Stimulated activated CD8-positive, alpha-beta memory T cell treated with anti-CD3 and anti-CD28 coated beads, Interleukin-2, amount 100 ng/mL, for 1 hour (primary cell): ENCODE measurements at places on chromosomes 5 and 9.

DNA sequence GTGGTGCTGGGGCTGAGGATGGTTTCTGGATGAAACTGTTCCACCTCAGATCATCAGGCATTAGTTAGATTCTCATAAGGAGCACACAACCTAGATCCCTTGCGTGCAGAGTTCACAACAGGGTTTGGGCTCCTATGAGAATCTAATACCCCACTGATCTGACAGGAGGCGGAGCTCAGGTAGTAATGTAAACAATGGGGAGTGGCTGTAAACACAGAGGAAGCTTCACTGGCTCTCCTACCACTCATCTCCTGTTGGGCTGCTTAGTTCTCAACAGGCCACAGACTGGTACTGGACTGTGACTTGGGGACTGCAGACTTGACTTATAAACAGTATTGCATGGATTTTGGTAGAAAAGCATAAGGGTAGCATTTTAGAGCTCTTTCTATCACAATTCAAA is 870.7 kb upstream of the CDH10 start:
- DNase-seq, result no peak

DNA sequence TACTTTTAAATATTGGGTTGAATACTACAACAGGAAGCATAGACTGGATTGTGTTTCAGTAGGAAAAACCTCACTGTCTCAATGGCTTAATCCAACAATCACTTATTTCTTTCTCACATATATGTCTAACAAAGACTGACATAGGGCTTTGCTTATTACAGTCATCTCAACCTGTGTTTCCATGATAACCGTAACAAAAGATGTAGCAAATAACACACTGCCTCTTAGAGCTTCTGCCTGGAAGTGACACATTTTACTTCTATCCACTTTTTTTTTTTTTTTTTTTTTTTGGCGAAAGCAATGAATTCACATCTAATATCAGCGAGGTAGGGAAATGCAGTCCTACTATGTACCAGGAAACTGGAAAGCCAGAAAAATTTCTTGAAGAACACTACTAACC is 204.9 kb upstream of the CDKN2B start:
- no peak for DNase-seq

GRCh38 chr9:81470864-81471263 is 218.5 kb downstream of the TLE1 start:
- no peak for DNase-seq

- DNase-seq, result no peak
Observed at GRCh38 chr5:33513462-33514185, 72.9 kb downstream of the TARS1 start.

DNA sequence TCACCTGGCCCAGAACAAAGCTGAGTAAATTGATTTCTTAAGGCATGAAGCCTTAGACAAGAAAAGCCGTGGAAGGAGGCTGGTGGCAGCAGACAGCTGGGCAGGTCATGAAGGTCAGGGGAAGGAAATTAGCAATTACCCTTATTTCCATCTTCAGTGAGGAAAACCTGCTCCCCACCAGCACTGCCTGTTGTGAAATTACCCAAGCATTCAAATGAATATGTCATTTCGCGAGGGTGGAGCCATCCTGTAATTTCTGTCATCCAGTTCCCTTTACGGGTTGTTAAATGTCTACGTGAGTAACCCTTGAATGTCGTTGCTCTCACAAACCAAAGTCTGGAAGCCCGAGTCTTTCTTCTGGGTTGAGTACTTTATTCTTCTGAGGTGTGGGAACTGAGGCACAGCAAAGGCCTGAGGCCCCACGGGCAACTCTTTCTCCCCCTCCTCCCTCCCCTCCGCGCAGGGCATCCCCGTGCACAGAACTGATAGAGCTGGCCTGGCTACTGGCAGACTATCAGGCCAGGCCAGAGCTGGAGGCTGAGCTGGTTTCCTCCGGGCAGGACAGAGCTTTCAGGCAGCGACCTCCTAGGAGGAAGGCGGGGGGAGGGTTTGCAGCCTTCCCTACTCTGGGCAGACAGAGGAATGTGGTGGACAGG is 22.0 kb upstream of the AK3 start:
- DNase-seq, result no peak

DNA sequence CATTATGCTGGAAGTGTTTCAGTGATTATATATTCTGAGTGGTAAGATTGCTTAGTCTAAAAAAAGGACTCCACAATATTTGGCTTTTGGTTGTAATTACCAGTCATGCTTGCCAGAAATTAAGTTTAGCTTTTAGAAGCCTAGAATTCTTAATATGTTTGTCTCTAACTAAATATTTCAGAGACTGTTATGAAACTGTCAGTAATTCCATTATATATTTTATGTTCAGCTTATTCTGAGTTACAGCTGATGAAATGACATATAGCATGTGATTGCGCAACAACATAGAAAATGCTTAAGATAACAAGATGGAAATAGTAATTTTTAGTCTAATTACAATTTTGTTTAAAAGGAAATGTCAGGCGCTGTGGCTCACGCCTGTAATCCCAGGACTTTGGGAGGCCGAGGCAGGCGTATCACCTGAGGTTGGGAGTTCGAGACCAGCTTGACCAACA is 44.2 kb downstream of the KIAA1958 start:
- no peak for DNase-seq

GRCh38 chr5:135991429-135991828 is 36.6 kb upstream of the LECT2 start:
- no peak for DNase-seq

DNA sequence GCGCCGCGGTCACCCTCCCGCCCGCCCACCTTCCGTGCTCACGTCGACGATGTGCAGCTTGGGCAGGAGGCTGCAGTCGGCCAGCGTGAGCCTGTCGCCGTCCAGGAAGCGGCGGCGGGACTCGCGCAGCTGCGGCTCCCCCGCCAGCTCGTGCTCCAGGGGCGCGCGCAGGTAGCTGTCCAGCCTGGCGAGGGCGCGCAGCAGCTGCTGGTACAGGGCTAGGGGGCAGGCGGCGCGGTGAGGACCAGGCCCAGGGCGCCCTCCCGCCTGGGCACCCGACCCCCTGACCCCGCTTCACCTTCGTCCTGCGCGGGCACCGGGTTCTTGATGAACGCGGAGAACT is 1.5 kb downstream of the CLIC3 start:
- DNase-seq, result no peak

GRCh38 chr5:155091063-155091648 is 77.6 kb downstream of the KIF4B start:
- DNase-seq, result no peak

- DNase-seq, result no peak
Observed at GRCh38 chr9:21681641-21682040, 120.8 kb upstream of the MTAP start.

GRCh38 chr5:37272511-37272910 is 23.3 kb upstream of the CPLANE1 start:
- no peak for DNase-seq

DNA sequence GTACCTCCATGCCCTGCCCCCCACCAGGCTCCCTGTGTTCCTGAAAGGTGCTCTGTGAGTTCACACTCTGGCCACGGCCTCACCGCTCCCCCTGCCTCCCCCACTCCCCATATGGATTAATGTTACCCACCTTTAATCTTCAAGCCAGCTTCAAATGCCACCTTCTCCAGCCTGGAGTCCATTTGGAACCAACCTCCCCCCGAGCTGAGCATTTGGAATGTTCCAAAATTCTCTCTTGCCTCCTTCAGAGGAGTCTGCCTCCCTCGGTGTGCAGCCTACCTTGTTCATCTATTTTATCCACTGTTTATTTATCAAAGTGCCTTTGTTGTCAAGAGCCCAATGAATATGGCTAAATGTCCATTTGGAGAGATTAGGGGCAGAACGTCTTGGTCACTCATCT is 4.3 kb downstream of the GOLGA2 start:
- DNase-seq, result no peak

DNA sequence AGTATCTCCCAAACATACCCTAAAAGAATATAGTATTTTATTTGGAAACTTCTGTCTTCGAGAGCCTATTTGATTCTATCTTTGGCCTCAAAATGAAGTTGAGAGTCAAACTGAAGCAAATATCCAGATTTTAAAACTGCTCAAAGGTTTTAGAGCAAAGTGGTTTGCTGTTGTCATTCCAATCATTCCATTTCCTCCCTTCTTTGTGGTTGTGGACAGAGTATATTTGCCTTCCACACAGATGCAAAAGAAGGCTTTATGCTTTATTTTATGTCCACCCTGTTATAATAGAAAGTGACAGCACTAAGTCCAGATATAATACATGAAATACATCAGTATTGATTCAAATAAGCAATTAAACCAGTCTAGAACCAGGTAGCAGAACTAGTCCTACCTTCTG is 12.4 kb downstream of the GZMK start:
- DNase-seq, result no peak

DNA sequence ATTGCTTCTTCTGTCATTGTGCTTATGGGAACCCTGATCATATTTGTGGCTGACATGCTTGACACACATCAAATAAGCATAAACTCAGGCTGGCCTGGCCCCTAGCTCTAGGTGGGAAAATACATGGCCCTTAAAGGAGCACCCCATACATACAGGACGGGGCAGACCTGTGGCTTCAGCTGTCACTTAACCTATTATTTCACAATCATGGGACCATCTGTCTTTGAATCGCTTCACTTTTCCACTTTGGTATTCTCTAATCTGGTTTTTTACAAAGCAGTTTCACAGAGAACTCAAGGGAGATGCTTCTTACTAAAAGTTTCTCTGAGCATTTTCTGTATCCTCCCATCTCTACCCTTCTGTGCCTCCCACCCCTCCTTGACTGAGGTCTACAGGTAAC is 34.6 kb upstream of the LRRTM2 start:
- DNase-seq, result no peak

DNA sequence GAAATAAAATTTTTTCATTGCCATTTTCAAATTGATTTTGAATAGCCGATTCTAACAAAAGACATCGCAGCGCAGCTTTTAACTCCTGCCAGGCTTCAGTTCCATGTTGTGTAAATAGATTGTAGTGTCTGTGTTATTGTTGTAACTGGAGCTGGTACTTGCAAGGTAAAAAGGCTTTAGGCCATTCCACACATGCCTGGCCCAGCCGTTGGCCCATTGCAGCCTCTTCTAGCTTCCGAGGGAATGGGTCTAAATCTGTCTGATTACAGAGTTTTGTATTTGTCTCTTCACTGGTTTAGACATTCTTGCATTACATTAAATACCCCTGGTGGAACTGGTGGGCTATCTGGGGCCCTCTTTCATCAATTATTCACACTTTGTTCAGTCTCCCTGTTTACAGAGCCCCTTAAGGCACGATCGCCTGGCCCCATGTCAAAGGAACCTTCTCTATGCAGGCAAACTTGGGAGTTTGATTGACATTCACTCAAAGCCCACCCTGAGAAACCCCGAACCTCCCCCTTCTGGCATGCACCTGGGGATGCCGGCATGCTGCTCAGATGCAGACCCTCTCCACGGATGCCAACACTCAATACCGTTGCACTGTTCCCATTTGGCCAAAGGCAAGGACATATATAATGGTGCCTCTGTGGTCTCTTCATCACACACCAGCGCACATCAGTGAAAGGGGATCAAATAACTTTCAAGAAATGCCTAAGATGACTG is 281.7 kb upstream of the IRX2 start:
- DNase-seq, result no peak

DNA sequence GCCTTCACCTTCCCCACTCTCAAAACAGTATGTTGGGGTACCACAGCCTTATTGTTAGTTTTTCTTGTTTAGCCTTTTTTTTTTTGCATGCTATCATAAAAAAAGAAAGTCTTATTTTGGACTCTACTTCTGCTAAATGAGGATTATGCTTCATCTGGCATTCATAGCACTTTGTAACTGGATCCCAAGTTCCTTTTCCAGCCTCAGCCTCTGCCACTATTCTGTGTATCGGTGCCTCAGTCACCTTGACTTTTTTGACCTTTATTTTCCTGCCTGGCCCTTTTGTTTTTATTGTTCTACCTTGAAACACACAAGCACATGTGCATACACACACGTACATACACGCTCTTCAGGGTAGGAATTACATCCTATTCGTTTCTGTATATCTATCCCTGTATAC is 8.5 kb upstream of the MAML1 start:
- no peak for DNase-seq

DNA sequence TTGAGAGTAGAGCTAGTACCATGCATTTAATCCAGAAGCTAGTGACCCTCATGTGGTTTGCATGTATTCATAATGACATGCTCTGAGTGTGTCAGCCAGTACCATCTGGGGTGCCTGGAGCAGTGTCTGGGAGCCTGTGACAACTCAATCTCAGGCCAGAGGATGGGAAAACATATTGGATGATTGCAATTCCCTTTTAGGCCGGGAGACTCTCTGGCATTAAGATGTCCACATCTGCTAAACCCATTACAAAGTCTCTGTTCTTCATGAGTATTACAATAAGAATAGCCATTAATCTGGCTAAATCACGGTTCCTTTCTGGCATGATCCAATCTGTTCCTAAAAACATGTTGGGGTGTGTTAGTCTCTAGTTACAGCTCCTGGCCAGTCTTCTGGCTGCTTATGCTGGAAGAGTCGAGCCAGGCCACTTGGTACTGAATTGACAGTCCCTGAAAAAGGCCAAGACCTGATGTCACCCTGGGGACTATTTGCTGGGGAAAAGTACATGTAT is 475.7 kb downstream of the ENC1 start:
- DNase-seq, result no peak

DNA sequence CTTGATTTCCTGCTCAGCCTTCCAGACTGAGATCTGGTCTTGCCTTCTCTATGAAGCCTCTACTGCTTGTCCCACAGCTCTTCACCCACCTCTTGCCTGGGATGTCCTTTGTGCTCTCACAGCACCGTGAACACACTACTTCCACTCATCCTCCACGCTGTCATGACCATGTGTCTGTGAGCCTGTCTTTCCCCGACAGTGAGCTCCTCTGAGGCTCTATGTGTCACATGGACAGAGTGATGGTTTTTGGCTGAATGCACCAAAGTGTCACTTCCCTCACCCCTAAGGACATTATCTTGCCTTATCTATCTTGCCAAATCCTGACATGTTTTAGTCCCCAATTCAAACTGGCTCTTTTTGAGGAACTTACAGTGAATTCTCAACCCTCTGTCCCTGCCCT is 11.3 kb downstream of the PHYKPL start:
- no peak for DNase-seq

DNA sequence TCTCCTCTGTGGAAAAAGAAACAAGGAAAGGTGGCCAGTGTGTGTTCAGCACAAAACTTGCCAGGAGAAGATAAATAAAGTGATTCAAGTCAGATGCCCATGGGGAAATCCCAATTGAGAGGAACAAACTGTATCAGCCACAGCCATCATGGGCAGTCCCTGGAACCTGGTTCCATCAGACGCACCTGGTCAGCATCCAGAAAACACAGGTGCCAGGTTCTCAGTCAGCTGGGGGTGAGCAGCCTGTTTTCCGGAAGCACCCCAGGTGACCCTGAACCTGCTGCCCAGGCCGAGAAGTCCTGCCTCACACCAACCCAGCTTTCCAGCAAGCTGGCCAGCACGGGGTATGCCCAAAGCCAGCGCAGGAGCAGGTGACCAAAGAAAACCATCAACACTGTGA is 30.5 kb downstream of the PTCH1 start:
- DNase-seq, result no peak

- no peak for DNase-seq
Observed at GRCh38 chr5:56148453-56148971, 84.6 kb downstream of the ANKRD55 start.
